Esophagus muscularis mucosa (tissue), 4 donors: ENCODE measurements at places on chromosomes 3 and 15. TPM values are rescaled to one million over a fixed set of nuclear protein-coding genes. Genes with fewer than 3 reads are reported as not detected.

Gene GOLGA8K
- not detected for total RNA-seq

Gene UNC13C
- 0.19 TPM for total RNA-seq

Gene ABCF3
- 38.9 TPM for total RNA-seq

Gene IL17RB
- 0.83 TPM for total RNA-seq

Gene CSPG4
- 386 TPM for total RNA-seq

Gene UCN2
- not detected for total RNA-seq

Gene SLC6A1
- 0.42 TPM for total RNA-seq

Gene RAB43
- total RNA-seq: 18.1 TPM

Gene SLC28A2
- total RNA-seq: not detected

Gene SHC4
- total RNA-seq: 2.2 TPM

Gene PDCD10
- 58.3 TPM for total RNA-seq
